Activated CD4-positive, alpha-beta T cell treated with anti-CD3 and anti-CD28 coated beads, Interleukin-2, amount 50 U/mL, for 48 hours (primary cell): ENCODE measurements at places on chromosomes 2 and 18.

- no peak for DNase-seq
Observed at GRCh38 chr2:51667679-51668078, 635.7 kb upstream of the NRXN1 start.

GRCh38 chr2:42321452-42322064, 39.5 kb downstream of the COX7A2L start:
- no peak for DNase-seq

DNA sequence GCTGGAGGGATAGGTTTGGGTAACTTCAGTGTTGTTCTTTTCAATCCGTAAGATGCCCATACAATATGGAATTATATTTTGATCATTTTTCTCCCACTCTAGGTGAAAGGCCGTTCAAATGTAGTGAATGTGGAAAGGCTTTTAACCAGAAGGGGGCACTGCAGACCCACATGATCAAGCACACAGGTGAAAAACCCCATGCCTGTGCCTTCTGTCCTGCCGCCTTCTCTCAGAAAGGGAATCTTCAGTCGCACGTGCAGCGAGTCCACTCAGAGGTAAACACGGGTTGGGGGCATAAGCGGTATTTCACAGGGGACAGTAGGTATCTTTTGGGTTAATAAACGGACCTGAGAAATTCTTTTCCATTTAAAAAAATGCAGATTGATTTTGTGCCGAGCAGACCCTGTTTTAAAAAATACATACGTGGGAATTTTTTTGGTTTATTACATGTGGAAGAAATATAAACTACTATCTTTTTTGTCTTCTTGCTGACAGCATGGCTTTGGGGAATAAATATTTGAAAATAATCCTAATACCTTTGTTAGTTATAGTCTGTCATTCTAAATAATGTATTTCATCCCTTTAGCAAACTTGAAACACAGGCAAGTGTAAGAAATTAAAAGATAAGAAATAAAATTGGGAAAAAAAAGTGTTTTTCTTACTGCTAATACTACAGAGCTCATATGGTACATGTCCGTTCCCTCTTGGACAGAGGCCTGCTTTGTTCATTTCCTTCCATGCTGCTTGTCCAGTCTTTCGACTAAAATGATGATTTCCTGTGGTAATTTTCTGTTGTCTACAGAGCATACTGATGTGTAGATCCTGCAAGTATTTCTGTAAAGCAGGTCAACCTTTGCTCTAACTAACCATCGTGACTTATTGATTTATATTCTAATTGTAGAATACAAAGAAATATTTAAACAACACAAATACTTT, 53.3 kb downstream of the ZNF236 start:
- peak; percentile 46 for DNase-seq

DNA sequence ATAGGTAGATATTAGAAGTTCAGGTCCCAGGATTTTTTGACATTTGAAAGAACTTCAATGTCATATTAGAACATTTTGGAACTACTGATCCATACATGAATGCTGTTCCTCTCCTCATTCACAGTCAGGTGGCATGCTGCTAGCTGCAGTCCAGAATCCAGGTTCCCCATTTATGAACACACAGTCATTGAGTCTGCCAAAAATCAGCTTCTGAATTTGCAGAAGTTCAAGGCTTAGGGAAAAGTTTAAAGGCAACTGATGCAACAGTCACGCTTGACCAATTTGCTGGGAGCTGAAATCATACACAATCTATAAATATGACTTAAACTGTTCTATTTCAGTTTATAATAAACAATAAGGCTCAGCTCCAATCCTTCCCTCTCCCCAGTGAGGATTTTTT, 17.3 kb upstream of the TTR start:
- DNase-seq, result no peak

GRCh38 chr18:69580107-69580506, 179.4 kb downstream of the DOK6 start:
- no peak for DNase-seq
